ENCODE measurements at places on chromosomes 6 and 20. TPM values are rescaled to one million over a fixed set of nuclear protein-coding genes. Genes with fewer than 3 reads are reported as not detected.

The BPIFB2 gene
- not detected for total RNA-seq

The HLA-DQB1 gene
- 6.2 TPM for total RNA-seq

The HLA-DPB1 gene
- total RNA-seq: 32.2 TPM

The CCDC170 gene
- total RNA-seq: 1.00 TPM

The SOX18 gene
- 48.2 TPM for total RNA-seq

The ASIP gene
- 13.8 TPM for total RNA-seq

The IL17F gene
- total RNA-seq: not detected

The FAM209B gene
- total RNA-seq: not detected

The MOG gene
- total RNA-seq: 2.6 TPM

The DLL1 gene
- 16.3 TPM for total RNA-seq

The APOM gene
- 2.1 TPM for total RNA-seq

The C20orf96 gene
- total RNA-seq: 5.5 TPM

The DPPA5 gene
- not detected for total RNA-seq

The UNC93A gene
- not detected for total RNA-seq

The ECT2L gene
- total RNA-seq: 1.2 TPM

The COL19A1 gene
- 2.2 TPM for total RNA-seq

The PTCHD4 gene
- total RNA-seq: 0.23 TPM

The TXNDC5 gene
- 42.7 TPM for total RNA-seq

The STMND1 gene
- total RNA-seq: not detected

The RGS17 gene
- total RNA-seq: 0.41 TPM

The RAB44 gene
- total RNA-seq: 0.39 TPM

The GPX6 gene
- total RNA-seq: not detected

The SPTLC3 gene
- 8.4 TPM for total RNA-seq

The MROH8 gene
- total RNA-seq: 5.2 TPM

The SEMG1 gene
- total RNA-seq: not detected
